ENCODE measurements at places on chromosomes 12 and 14. TPM values are rescaled to one million over a fixed set of nuclear protein-coding genes. Genes with fewer than 3 reads are reported as not detected.

Gene SERPINA1
- 431 TPM for total RNA-seq

Gene INHBE
- total RNA-seq = 2.0 TPM

- no peak overlapping the region for H3K4me3 ChIP-seq
- DNase-seq = no peak
- no peak overlapping the region for H3K27ac ChIP-seq
- H3K4me1 ChIP-seq = peaks cover 19% of the 10 kb centered on the region
- H3K27me3 ChIP-seq = peaks cover 6% of the 10 kb centered on the region
Observed at GRCh38 chr14:61482348-61483206, 161.2 kb downstream of the PRKCH start.

GRCh38 chr12:2414810-2415567 lies 362.2 kb downstream of the CACNA1C start:
- no peak overlapping the region for H3K4me3 ChIP-seq
- peaks cover 5% of the 10 kb centered on the region for H3K4me1 ChIP-seq
- H3K27ac ChIP-seq = no peak overlapping the region

Gene SIRT4
- total RNA-seq = 4.5 TPM

Gene TAS2R43
- total RNA-seq = 1.2 TPM

- H3K36me3 ChIP-seq = no peaks in the 10 kb centered on the region
- H3K4me3 ChIP-seq = peak overlapping the region; percentile 78
- H3K27me3 ChIP-seq = peaks cover 36% of the 10 kb centered on the region
- peak overlapping the region; percentile 69 for H3K27ac ChIP-seq
Observed at GRCh38 chr12:65728848-65729793, 95.2 kb upstream of the HMGA2 start.
